Natural killer cell treated with Interleukin-12 subunit alpha and Interleukin-12 subunit beta and Interleukin-15 and Interleukin-18, amount 100 ng/mL, for 72 hours (primary cell): ENCODE measurements at places on chromosomes 12 and 14. TPM values are rescaled to one million over a fixed set of nuclear protein-coding genes. Genes with fewer than 3 reads are reported as not detected.

GRCh38 chr14:70666361-70666686 is 24.6 kb downstream of the TTC9 start:
- H3K27ac ChIP-seq: no peak overlapping the region
- DNase-seq: no peak
- H3K27me3 ChIP-seq: no peaks in the 10 kb centered on the region
- H3K4me3 ChIP-seq: no peak overlapping the region

DNA sequence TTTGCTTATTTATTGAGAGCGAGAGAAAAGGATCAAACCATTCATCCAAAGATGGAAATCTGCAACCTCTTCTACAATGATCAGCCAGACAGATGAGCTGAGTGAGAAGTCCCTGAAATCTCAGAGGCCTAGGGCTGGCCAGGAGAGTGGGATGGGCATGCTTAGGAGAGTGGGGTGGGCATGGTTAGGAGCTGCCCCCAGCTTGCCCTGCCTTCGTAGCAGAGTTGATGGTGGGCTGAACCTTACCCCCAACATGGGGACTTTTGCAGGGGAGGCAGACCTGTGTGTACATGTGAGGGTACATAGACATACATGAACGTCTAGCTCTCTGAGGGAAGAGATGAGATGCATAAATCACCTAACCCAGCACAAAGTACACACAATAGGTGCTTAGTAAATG is 95.7 kb upstream of the ESRRB start:
- H3K36me3 ChIP-seq: no peaks in the 10 kb centered on the region

- H3K27ac ChIP-seq: no peak overlapping the region
- no peak overlapping the region for H3K4me3 ChIP-seq
- no peaks in the 10 kb centered on the region for H3K4me1 ChIP-seq
These were observed 381.0 kb downstream of the SNAPC1 start for GRCh38 chr14:62143245-62143644.

ITGA5 gene
- 31.8 TPM for total RNA-seq

DNA sequence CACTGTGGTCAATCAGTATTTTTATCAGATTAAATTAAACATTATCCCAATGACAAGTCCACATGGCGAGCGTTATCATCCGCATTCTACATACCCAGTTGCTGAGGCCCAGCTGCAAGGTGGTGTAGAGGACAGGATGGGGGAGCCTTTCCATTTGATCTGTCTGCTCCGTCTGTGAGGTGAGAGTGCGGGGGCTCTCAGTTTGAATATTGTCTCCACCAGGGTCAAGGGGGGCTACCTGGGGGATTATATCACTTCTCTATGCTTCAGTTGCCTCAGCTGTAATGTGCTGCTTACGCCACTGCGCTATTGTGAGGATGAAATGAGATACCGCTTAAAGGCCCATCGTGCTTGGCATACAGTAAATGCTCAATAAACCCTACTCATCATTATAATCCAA is 1106.0 kb downstream of the BCL11B start:
- no peaks in the 10 kb centered on the region for H3K27me3 ChIP-seq
- H3K27ac ChIP-seq: no peak overlapping the region

DNA sequence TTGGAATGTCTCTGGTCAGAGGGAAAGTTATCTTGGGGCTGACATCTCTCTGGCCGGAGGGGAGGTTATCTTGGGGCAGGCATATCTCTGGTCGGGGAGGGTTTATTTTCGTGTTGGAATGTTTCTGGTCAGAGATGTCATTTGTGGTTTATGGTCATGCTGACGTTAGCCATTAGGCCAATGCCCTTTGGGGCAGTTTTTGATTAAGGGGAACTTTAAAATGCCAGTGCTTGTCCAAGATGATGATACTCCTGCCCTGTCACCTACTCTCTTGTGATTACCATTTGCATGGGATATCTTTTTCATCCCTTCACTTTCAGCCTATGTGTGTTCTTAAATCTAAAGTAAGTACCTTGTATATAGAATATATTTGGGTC is 29.0 kb upstream of the A2M start:
- peaks cover 34% of the 10 kb centered on the region for H3K4me1 ChIP-seq
- H3K4me3 ChIP-seq: no peak overlapping the region
- H3K36me3 ChIP-seq: peaks cover 35% of the 10 kb centered on the region
- peaks cover 2% of the 10 kb centered on the region for H3K27me3 ChIP-seq
- peak overlapping the region; percentile 15 for H3K27ac ChIP-seq

DNA sequence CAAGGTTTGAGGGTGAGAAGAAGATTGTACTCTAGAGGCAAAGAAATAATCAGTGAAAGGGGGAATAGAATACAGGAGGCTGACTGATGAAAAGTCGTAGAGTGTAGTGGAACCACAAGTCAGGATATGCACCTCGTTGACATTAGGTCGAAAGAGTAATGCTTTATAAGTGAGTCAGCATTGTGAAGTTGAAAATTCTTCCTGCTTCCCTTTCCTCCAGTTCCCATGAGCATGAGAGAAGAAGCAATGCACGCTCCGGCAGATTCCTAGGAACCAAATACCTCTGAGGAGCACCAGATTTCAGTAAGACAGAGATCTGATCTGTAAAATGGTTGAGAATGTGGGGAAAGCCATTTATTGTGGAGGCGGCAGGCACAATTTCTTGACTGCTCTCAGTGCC is 16.5 kb downstream of the CCER1 start:
- no peaks in the 10 kb centered on the region for H3K4me1 ChIP-seq
- H3K4me3 ChIP-seq: no peak overlapping the region
- H3K27ac ChIP-seq: no peak overlapping the region
- H3K27me3 ChIP-seq: peaks cover 12% of the 10 kb centered on the region

DNA sequence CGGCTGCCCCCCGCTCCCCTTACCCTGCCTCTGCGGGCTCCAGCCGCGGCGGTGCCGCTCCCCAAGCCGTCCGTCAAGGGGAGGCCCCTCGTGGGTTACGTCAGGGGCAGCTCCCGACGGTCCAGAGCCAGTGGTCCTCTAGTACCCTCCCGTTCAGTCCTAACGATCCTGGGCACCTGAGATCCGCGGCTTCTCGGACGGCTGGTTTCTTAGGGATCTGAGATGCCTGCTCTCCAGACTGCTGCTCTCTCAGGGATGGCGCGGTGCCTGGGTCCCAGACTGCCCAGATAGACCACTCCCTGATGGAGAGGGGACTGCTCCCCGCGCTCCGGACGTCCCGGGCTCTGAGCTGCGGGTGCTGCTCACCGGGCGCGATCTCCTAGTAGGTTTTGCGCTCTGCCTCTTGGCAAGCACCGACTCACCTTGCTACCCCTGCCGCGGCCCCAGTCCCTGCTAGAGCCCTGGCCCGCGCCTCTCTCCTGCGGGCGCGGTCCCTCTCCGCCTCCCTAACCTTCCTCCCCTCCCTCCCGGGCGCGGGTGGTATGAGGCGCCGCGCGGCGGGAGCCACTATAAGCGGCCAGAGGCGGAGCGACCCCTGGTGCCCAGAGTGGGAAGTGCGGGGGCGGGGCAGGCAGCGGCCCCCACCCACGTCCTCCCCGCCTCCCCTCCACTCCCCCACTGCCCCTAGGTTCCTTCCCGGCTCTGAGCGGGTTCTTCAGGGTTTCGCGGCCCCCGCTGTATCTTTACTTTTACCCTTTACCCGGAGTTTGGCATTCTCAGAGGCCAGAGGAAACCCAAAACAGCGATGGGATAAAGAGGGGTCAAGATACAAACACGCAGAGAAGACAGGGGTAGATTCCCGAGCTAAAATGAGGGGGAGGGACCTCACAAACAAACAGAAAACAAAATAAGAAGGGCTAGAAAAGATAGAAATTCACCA is at the start of gene C1QL4:
TSS of gene C1QL4 (minus strand) at position 544 of the 940 bp plus-strand sequence. CDS start 711 bp downstream, outside the sequence.
- DNase-seq: peak; percentile 86
- H3K27me3 ChIP-seq: peaks cover 62% of the 10 kb centered on the region
- H3K4me3 ChIP-seq: peak within 1 kb of the TSS; percentile 45
- no peak within 1 kb of the TSS for H3K27ac ChIP-seq
- peaks cover 20% of the 10 kb centered on the region for H3K4me1 ChIP-seq

DNA sequence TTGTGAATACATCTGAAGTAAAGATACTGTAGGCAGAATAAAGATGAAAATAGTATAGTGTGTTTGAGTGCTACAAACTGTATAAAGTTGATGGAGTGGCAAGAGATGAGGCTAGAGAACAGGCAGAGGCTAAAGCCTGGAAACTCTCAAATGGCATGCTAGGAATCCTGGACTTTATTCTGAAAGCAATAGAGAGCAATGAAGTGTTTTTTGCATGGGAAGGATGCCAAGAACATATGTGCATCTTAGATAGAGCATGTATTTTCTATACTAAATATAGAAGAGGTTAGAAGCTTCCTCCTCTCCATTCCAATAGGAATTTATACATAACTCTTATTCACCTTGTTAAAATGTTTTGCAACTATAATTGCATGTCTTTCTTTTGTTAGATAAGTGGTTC is 86.3 kb upstream of the TMTC2 start:
- no peaks in the 10 kb centered on the region for H3K27me3 ChIP-seq
- H3K36me3 ChIP-seq: no peaks in the 10 kb centered on the region
- no peak for DNase-seq
- no peaks in the 10 kb centered on the region for H3K4me1 ChIP-seq
- H3K27ac ChIP-seq: no peak overlapping the region

GRCh38 chr14:55332654-55333570 is 61.7 kb downstream of the FBXO34 start:
- H3K36me3 ChIP-seq: no peaks in the 10 kb centered on the region
- DNase-seq: no peak
- peak overlapping the region; percentile 84 for H3K27ac ChIP-seq
- H3K4me3 ChIP-seq: peak overlapping the region; percentile 88
- H3K4me1 ChIP-seq: peaks cover 76% of the 10 kb centered on the region

- H3K4me3 ChIP-seq: no peak overlapping the region
- no peaks in the 10 kb centered on the region for H3K36me3 ChIP-seq
- DNase-seq: no peak
These were observed 115.0 kb upstream of the EGLN3 start for GRCh38 chr14:34065690-34066391.

DNA sequence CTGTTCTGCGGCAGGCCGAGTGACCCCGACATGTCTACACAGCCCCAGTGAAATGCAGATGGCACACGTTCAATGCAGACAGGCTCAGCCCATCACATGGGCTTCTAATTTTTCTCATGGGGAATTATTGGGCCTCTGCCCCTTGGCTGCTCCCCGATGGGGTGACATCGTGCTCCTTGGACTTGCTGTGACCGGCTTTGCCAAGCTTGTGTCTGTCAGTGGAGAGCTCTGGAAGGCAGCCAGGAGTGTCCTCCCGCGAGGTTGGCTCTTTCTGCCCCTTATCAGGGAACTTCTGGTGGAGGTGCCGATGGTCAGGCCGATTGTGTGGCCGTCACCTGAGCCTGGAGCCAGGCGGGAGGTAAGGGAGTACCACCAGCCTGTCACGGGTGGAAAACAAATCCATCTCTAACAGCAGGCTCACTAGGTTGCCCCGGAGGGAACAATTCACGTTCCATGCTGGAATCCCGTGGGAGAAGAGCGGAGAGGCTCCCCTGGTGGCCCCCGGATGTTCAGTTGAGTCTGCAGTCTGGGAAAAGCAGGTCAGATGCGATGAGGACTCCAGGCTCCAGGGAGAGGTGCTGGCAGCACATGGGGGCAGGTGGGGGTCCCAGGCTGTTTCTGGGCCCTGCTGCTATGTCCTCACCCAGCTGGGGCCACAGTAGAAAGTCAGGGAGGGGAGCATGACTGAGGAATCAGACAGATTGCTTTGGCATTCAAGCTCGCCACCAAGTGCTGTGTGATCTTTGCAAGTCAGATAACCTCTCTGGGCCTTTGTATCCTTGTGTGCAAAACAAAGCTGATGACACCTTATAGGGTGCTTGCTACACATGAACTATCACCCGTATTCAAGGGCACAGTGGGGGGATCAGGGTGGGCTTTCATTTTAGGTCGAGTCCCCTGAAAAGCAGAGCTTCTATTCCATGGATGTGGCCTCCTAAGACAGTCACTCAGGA is 43.2 kb upstream of the EML1 start:
- no peak for DNase-seq
- H3K4me3 ChIP-seq: no peak overlapping the region
- H3K36me3 ChIP-seq: no peaks in the 10 kb centered on the region
- no peak overlapping the region for H3K27ac ChIP-seq
- peaks cover 7% of the 10 kb centered on the region for H3K4me1 ChIP-seq

OS9 gene
- 203 TPM for total RNA-seq

GALNT6 gene
- total RNA-seq: 23.5 TPM

GRCh38 chr14:96576937-96577336 is 74.8 kb downstream of the PAPOLA start:
- H3K4me3 ChIP-seq: no peak overlapping the region
- no peaks in the 10 kb centered on the region for H3K27me3 ChIP-seq
- DNase-seq: no peak
- no peak overlapping the region for H3K27ac ChIP-seq

PXMP2 gene
- total RNA-seq: 22.2 TPM

LGR5 gene
- total RNA-seq: not detected

GRCh38 chr12:80756875-80757274 is 40.2 kb downstream of the MYF5 start:
- no peak overlapping the region for H3K27ac ChIP-seq
- H3K4me3 ChIP-seq: no peak overlapping the region
- H3K4me1 ChIP-seq: no peaks in the 10 kb centered on the region
- no peak for DNase-seq
- H3K36me3 ChIP-seq: no peaks in the 10 kb centered on the region

RTN1 gene
- total RNA-seq: not detected

DNA sequence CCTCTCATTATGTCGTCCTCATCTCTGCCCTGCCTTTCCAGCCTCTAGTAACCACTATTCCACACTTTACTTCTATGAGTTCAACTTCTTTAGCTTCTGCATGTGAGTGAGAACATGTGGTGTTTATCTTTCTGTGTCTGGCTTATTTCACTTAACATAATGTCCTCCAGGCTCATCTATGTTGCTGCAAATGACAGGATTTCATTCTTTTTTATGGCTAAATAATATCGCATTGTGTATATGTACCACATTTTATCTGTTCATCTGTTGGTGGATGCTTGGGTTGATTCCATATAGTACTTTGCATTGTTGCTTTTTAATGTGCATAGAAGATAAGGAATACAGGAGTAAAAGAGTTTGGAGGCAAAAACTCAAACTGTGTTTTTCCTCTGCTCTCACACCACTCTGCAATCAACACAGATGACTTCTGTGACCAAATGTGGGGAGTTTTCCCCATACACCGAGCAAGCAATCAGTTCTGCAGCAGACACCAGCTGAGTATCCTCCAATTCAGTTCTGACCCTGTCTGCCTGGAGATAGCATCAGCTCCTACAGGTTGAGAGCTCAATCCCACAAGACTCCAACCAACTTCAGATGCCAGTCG is 24.6 kb upstream of the FLVCR2 start:
- H3K27ac ChIP-seq: peak overlapping the region; percentile 79
- H3K36me3 ChIP-seq: peaks cover 26% of the 10 kb centered on the region
- DNase-seq: no peak
- peak overlapping the region; percentile 33 for H3K4me3 ChIP-seq
- peaks cover 72% of the 10 kb centered on the region for H3K4me1 ChIP-seq

GRCh38 chr12:132321321-132322118 is 7.9 kb downstream of the GALNT9 start:
- peak; percentile 44 for DNase-seq
- H3K27ac ChIP-seq: no peak overlapping the region
- H3K27me3 ChIP-seq: peaks cover under 1% of the 10 kb centered on the region
- H3K4me3 ChIP-seq: no peak overlapping the region
- no peaks in the 10 kb centered on the region for H3K36me3 ChIP-seq
- H3K4me1 ChIP-seq: no peaks in the 10 kb centered on the region

DNA sequence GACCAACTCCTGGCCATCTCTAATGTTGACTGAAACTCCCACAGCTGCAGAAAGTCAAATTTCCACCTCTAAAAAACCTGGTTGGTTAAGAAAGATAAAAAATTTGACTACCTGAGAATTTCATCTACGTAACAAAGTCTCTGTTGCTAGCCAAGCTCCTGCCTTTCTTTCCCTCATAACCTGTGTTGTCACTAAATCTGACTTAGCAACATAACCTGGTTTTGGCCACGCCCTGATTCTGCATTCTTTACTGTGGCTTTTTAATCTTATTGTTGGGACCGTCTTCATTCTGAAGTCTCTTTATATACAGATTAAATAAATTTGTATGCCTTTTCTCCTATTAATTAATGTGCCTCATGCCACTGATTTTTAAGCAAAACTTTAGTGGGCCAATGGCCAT is 16.1 kb upstream of the CD69 start:
- H3K4me1 ChIP-seq: peaks cover 41% of the 10 kb centered on the region
- H3K27me3 ChIP-seq: no peaks in the 10 kb centered on the region
- H3K4me3 ChIP-seq: no peak overlapping the region
